GM23338 (cell line): ENCODE measurements at places on chromosomes 4 and X. TPM values are rescaled to one million over a fixed set of nuclear protein-coding genes. Genes with fewer than 3 reads are reported as not detected.

Gene CXCL10
- not detected in 2 replicates for total RNA-seq

Gene MID1
- total RNA-seq = 37.6 and 39.3 TPM in 2 replicates

Gene MAGEA10
- total RNA-seq = not detected in 2 replicates

Gene EXOC1
- total RNA-seq = 22.2 and 30.3 TPM in 2 replicates

Gene CLDN2
- not detected in 2 replicates for total RNA-seq
